ENCODE measurements at places on chromosomes 6 and 20.
A peak's percentile ranks its signal among the peaks of the same experiment; 100 is the strongest.

DNA sequence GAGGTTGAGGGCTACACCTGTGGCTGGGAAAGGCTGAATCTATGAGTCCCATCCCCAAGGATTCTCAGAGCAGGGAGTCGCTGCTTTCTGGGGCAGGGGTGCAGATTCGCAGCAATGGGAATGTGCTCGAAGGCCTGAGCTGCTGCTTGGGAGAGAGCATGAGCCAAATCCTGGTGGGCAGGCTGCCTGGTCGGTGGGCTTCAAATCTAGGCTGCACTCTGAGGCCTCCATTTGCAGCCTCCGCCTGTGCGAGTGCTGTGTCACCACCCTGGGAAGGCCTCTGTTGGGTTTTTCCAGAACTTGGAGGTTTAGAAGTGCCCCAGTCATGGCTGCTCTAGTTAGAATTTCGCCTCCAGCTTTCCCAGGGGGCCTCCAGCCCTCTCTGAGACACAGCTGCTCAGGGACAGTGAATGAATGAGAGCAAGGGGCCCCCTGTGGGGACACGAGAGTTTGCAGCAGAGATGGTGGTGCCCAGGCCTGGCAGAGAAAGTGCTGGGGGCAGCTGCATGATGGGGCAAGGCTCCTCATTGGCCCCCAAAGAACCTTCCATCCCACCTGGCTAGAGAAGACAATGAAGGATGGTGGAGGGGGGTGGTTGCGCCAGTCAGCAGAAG, 31.1 kb upstream of the RNF24 start:
- DNase-seq = no peak

DNA sequence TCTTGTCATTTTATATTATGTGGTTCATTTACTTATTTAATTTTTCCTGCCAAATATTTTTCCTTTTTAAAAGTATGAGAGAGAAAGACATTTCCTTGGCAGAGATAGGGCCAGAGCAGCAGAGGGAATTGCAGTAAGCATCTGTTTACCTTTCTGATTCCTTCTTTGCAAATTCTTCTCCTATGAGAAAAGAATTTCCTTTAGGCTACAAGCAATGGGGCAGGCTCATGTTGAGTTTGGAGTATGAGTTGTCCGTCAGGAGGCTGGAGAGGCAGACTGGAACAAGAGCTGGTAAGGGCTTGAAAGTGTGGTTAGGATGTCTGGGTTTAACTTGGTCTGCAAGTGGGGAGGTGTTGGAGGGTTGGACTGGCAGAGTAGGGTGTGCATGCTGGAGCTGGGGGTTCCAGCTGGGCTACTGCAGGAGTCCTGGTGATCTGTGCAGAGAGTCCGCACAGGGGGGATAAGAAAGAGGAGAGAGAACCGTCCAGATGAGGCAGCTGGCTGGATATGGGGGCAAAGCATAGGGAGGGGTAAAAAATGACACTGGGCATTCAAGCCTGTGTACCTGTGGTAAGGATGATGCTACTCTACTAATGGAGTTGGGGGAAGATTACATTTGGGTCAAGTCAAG, 19.7 kb downstream of the TIAM2 start:
- peak; percentile 52 for DNase-seq

DNA sequence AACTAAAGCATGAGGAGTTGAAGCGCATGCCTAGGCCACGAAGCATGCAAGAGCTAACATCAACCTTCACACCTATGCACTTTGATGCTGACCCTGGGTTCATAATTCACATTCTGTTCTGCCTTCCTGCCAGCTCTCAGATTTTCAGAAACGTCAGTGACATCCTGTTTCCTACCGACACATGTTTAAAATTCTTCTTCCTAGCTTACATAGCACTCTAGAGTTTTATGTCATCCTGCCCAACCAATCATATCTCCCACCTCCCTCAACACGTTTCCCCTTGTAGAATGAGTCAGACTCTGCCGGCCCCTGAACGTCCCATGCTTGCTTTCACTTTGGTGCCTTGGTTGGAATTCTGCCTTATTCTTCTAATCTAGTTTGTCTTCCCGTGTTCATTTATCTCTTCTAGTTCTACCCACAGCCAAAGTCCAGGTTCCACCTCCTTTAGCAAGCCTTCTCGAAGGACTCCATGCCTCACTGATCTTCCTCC, 97.2 kb upstream of the MAP7 start:
- peak; percentile 94 for DNase-seq

- DNase-seq = no peak
Measured at GRCh38 chr6:139316622-139317317, 25.0 kb upstream of the TXLNB start.

GRCh38 chr6:155183095-155183494, 80.7 kb upstream of the CLDN20 start:
- DNase-seq = no peak

- DNase-seq = no peak
Measured at GRCh38 chr20:22462975-22463914, 121.1 kb downstream of the FOXA2 start.

- peak; percentile 38 for DNase-seq
Measured at GRCh38 chr20:44019638-44020335, 105.1 kb downstream of the TOX2 start.

DNA sequence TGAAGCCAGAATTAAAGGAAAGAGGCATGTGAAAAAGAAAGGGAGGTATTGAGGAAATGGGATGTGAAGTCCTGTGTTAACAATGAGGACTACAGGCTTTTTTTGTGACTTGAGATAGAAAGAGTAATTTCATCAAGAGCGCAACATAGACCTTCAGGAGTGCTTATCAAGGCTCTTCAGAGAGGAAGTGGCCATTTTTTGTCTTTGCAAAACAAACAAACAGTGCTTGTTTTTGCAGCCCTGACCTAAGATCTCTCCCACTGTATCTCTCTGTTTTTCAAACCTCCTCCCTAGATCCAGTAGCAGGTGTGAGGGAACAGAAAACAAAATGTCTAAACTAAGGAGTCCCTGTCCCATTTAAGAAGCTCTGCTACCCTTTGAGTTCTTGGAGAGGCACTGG, 710.3 kb upstream of the MARCKS start:
- DNase-seq = no peak

- peak; percentile 85 for DNase-seq
Measured at GRCh38 chr20:23668477-23668951, 20.3 kb downstream of the CST4 start.

DNA sequence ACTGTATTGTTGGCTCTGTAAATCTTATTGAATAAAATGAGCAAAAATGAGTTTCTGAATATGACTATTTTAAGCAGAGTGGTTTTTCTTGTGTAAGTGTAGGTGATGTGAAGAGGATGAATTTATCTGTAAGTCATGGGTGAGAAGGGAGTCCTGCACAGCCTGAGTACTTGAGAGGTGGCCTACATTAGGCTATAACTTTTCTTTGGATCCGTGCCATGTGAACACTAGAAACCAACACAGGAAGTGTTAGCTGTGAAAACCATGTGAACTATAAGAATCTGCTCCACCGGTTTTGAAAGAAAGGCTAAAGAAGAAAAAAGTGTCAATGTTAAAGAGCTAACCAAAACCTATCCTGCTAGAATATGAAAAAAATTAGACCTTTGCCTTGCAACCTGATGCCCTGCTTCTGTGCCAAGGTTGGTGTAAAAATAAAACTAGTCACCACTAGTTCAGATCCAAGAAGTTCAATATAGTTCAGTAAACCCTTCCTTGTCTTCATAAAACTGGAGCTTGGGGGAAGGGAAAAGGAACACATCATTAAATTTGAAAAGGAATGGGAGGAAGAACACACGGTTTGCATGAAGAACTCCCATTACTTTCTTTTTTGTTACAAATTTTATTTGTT, 21.3 kb downstream of the PLCB1 start:
- peak; percentile 63 for DNase-seq

GRCh38 chr20:57895161-57895855, 185.5 kb upstream of the PMEPA1 start:
- no peak for DNase-seq

DNA sequence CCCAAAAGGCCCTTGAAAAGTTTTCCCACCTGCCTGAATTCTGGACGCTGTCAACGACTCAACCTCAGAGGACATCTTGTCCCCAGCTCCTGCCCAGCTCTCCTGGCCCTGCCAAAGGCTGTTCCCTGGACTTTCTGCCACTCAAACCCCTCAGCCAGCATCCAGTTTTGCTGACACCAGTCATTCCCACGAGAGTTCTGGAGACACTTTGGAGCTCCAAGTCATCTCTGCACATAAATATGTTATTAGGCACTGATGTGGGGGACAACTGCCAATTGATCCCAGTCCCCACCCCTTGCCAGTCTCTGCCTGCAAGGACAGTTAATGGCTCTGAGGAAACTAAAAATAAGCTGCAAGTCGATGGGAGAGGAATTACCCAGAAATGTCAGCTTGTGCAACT, 38.9 kb upstream of the KCNB1 start:
- no peak for DNase-seq

DNA sequence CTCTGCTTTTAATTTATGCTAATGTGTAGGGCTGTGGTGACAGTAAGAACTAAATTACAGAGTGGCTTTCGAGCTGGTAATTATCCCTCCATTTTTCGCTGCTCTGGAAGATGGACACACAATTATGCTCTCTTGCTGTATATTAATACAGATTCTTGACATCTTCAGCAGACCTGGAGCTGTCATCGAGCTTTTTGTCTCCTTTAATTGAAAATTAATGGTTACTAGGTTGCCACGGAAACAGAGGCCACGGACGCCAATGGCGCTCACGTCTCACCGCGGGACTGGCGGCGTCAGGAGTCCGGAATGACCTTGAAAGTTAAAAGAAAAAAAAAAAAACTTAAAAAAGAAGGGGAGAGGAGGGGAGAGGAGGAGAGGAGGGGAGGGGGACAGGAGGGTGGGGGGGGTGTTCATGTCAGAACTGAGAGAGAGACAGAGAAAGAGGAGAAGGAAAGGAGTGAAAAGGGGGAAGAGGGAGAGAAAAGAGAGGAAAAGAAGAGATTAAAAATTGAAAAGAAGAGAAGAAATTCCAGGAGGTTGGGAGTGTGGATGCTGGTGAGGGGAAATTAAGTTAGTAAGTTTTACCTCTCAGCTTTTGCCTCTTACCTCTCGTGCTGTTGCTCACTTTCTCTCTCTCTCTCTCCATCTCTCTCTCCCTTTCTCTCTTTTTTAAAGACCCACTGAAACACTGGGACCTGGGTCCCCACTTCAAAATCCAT, 22.1 kb upstream of the FOXP4 start:
- no peak for DNase-seq
